ENCODE measurements at places on chromosomes 1 and 21.

DNA sequence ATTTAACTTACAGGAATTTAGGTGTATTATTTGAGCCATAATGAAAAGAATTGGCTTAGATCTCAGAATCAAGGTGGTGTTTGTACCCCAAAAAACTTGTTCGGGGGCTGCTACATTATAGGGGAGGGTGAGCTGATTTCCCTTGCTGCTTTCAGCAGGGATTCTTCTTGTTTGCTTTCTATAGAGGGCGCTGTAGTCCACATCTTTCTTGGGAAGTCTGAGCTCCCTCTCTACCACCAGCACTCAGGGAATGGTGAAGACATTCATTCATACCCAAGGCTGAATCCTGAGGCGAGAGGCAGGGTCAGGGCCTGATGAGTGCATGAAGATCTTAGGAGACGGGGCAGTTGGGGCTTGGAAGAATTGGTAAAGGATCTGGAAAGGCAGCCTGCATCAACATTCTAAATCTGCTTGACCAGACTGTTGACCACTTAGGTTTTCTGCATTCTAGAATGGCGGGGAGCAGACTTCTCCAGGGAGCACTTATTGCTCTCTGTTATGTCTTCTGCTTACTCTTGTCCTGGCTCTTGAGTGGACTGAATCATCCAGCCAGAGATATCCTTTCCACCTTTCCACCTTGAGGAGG is 18.9 kb downstream of the SPATA46 start:
- no peak for DNase-seq

DNA sequence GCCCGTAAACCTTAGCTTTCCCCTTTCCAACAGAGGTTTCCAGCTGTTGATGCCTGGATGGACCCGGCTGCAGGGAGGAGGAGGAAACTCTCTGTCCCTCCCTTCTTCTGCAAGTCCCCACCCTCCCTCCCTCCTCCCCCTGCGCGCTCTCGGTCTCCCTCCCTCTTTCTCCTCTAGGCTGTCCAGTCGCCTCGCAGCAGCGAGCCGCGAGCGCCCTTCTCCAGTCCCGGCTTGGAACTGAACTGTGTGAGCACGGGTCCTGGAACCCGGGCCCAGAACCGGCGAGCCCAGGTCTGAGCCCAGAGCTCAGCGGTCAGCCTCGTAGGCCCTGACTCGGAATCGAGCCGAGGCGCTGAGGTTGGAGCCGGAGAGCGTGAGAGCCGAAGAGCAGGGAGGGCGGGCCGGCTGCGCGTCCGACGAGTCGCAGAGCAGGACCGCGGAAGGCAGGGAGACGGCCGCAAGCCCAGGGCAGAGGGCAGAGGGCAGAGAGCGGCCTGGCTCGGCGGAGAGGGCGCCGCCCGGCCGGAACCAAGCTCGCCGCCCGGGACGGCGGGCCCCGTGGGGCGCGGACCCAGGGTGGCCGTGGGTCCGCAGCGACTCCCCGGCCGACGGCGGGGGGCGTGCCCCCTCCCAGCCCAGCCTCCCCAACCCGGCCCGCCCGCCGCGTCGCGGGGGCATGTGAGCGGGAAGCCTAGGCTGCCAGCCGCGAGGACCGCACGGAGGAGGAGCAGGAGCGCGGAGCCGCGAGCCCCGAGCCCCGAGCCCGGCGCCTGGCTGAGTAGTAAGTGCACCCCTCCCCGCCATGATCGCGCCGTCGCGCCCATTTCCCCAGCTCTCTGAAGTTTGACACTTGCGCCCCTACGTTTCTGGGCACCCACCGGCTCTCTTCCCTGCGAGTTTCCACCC is at the start of gene SOX13:
SOX13 (plus strand) TSS at position 185 of the 906 bp plus-strand sequence. CDS start 39,801 bp downstream, outside the sequence.
- DNase-seq = peak; percentile 6

- no peak for DNase-seq
Measured at GRCh38 chr1:185735701-185736064, 1.5 kb downstream of the HMCN1 start.

DNA sequence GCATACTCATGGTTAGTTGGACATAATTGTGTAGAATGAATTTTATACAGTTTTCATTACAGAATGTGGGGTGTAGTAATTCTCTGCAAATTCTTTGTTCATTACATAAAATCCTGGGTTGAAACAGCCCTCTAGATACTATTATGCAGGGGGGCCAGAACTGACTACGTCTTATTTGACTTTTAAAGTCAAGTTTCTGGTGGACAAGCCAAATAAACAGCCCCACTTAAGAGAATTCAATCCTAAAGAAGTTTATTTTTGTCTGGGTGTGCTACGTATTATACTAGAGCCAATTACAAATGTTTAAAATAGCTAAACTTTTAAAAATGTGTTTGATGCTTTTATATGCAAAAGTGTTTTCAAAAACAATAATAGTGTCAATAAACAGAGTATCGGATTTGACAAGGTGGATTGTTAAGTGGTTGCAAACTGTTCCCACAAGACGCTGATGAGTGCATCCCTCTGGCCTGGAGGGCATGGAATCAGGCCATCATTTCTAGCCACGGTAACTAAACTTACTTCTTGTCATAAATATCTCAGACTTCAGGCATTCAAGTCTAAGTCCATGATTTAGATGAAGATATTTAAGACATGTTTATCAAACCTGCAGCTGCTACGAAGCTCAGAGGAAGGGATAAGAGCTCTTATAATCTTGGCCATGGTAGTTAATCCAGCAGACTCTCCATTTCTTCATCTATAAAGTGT is 646.3 kb downstream of the KIF26B start:
- DNase-seq = no peak

GRCh38 chr1:169326261-169326955 is 41.2 kb downstream of the NME7 start:
- DNase-seq = no peak

DNA sequence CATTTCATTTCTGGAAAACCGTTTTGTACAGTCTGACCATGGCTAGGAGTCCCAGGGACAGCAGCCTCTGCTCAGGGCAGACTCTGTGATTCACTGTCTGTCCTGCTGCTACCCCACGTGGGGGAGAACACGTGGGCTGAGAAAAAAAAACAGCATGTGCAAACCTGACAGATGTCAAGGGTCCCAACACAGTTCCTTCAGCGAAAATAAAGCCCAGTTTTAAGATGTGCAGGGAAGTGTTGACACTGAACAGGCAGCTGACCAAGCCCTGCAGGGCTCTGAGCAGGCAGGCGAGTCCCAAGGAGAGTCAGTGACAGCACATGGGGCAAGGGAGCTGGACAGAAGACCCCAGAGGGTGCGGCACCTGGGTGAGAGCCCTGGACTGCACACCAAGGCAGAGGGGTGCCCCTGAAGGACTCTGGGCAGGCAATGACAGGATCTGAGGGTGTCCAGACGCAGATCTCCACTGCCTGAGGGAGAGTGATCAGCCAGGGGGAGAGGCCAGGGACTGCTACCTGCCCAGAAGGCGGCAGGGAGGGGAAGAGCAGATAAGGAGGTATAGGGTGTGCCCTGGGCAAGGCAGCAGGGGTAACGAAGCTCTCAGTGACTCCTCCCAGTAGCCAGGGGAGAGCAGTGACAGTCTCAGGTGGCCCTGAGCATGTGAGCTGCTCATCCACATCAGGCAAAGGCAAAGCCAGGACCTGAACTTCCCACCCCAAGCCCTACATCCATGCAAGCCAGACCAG is 5.1 kb upstream of the SPATC1L start:
- DNase-seq = no peak

- DNase-seq = no peak
Measured at GRCh38 chr1:117436513-117436912, 69.3 kb downstream of the MAN1A2 start.
